ENCODE measurements at places on chromosomes 16 and 17.
A peak's percentile ranks its signal among the peaks of the same experiment; 100 is the strongest.

DNA sequence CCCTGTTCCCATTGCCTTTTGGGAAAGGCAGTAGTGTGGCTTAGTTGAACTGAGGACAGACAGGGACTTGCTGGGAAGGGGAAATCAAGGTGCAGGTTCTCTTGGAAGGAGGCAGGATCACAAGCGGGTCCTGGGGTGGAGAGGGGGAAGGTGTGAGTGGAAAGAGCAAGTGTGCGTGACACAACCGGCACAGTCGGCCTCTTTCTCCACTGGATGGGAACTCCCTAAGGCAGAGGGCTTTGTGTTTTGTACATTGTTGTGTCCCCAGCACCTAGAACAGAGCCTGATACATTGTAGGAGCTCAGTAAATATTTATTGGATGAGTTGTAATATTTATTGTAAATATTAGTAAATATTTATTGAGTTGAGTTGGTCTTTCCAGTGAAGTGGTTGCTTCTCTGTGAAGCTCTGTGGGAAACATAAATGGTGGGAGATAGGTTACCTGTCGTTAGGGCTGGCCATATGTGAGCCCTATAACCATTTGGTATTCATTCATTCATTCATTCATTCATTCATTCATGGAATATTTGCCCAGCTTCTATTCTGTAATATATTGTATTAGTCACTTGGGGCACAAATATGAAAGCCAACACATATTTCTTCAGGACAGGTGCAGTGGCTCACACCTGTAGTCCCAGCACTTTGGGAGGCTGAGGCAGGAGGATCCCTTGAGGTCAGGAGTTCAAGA, 34.0 kb downstream of the SMARCE1 start:
- DNase-seq: no peak

GRCh38 chr16:65781855-65782254, 584.6 kb upstream of the CDH5 start:
- no peak for DNase-seq

DNA sequence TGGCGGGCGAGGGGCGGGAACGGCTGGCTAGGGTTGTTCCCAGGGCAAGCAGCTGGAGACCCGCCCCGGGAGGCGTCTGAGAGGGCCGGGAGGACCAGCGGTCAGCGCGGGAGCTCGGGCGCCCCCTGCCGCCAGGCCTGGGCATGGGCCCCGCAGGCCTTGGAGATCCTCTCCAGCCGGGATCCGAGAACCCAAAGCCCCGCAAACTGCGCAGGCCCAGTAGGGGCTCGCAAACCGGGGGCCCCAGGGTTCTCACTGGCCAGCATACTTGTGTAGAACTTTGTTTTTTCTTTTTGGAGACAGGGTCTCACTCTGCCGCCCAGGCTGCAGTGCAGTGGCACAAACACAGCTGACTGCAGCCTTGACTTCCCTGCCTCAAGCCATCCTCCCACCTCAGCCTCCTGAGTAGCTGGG, 20.8 kb upstream of the ZNF423 start:
- peak; percentile 40 for DNase-seq

GRCh38 chr17:79976451-79976850, 59.2 kb downstream of the TBC1D16 start:
- DNase-seq: no peak

DNA sequence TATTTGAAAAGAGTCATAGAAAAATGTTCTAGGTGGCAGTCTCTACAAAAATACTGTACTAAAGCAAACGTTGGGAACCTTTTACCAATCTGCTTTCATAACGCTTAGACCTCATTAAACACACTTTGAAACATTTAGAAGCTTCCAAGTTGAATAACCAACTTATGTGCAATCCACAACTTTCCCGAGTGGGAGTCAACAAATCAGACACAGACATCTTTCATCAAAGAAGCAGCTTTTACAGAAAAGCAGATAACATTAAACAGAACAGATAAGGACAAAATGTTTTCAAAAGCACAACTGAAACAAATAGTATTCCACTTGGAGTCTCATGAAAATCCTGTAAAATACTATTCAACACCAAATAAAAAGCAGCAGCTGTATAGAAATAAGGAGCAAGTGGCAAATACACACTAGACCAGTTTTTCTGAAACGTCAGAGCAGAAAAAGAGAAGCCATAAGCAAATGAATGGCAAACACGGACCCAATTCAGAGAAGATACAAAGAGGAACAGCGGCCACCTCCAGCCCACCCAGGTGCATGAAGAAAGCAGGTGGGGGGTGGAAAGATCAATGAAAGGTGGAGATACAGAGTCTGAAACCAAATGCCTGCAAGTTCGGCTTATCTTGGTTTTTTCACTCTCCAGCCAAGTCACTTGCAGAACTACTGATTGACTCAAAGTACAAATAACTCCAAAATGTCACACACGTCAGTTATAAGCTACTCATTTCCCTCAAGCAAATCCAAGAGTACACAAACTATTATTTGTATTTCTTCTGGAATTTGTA, 18.4 kb upstream of the FBF1 start:
- no peak for DNase-seq

DNA sequence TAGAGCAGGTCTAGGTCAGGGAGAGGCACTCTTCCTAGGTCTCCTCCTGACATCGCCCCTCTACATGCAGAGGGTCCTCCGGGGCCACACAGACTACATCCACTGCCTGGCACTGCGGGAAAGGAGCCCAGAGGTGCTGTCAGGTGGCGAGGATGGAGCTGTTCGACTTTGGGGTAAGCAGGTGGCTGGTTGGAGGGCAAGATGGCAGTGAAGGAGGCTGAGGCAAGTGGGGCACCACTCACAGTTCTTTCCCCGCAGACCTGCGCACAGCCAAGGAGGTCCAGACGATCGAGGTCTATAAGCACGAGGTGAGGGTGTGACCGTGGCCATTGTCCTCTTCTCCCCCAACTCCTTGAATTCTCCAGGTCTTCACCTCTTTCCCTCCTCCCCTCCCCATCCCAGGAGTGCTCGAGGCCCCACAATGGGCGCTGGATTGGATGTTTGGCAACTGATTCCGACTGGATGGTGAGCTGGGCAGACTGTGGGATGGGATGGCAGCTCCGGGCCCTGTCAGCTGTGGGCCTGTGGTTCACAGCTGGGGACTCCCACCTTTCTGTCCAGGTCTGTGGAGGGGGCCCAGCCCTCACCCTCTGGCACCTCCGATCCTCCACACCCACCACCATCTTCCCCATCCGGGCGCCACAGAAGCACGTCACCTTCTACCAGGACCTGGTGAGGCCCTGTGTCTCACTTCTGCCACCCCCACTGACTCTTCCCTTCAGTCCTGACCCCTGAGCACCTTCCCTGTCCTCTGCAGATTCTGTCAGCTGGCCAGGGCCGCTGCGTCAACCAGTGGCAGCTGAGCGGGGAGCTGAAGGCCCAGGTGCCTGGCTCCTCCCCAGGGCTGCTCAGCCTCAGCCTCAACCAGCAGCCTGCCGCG, 3.0 kb downstream of the THOC6 start:
- no peak for DNase-seq

- DNase-seq: no peak
Observed at GRCh38 chr16:1670371-1670770, 7.7 kb upstream of the JPT2 start.

DNA sequence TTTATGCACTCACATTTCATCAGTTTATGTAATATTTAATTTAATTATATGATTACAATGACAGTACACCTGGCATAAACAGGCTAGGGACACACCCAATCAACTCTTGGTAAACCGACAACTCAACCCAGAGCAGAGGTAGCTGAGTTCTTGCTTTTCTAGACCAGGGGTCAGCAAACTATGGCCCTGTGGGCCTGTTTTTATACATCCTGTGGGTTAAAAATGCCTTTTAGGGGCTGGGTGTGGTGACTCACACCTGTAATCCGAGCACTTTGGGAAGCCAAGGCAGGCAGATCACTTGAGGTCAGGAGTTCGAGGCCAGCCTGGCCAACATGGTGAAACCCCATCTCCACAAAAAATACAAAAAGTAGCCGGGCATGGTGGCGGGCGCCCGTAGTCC, 99.2 kb upstream of the TMEM97 start:
- no peak for DNase-seq

DNA sequence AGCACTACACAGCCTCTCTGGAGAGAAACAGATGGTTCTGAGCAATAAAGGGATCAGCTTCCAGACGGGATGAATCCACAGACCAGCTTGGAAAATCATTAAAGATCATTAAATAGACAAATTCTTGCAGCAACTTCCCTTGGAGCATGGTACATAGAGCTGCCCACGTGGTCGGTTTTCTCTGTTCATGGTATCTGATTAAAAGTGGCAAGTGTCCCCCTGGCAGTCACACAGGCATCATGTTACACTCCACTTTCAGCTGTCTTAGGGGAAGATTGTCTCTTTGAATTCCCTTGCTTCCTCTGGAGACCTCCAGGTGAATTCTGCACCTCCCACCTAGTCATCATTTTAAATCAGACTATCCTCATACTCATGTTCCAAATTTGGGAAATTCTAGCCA, 92.2 kb upstream of the CACNG3 start:
- peak; percentile 40 for DNase-seq

- no peak for DNase-seq
Observed at GRCh38 chr16:68046106-68046505, 23.0 kb downstream of the DUS2 start.

- no peak for DNase-seq
Observed at GRCh38 chr17:32318071-32318470, 23.9 kb downstream of the C17orf75 start.

- peak; percentile 17 for DNase-seq
Observed at GRCh38 chr17:71168053-71168741, 952.6 kb upstream of the SOX9 start.

- no peak for DNase-seq
Observed at GRCh38 chr16:74501484-74502478, 80.5 kb upstream of the CLEC18B start.

DNA sequence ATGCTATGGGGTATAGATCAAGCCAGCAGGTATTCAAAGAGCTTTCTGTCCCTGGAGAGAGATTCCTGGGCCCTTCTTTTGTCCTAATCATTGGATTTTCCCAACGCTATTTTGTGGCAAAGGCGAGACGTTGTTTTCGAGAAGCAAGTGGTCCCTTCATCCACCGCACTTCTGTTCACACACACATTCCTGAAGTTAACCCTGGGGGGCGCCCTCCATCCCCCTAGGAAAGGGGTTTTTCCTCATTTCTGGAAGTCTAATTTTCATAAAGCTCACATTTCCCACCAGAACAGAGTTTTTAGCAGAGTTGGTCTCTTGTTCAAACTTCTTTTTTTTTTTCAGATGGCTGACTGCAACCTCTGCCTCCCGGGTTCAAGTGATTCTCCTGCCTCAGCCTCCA, 11.9 kb downstream of the SCGB1C2 start:
- no peak for DNase-seq

DNA sequence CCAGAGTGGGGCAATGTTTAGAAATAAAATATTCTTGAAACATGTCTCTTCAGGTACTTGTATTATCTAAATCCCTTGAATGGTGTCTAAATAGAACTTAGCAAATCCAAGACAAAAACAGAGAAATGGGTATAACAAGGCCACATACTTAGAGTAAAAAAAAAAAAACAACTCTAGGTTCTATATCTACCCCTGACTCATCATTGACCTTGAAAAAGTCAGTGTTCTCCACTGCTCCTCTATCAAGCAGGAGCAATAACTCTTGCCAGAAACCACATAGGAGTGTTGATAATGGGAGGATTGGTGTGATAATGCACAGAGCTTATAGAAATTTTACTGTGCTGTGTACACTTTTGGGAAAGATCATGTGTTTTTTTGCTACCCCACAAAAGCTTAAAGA, 296.6 kb upstream of the PMFBP1 start:
- no peak for DNase-seq

DNA sequence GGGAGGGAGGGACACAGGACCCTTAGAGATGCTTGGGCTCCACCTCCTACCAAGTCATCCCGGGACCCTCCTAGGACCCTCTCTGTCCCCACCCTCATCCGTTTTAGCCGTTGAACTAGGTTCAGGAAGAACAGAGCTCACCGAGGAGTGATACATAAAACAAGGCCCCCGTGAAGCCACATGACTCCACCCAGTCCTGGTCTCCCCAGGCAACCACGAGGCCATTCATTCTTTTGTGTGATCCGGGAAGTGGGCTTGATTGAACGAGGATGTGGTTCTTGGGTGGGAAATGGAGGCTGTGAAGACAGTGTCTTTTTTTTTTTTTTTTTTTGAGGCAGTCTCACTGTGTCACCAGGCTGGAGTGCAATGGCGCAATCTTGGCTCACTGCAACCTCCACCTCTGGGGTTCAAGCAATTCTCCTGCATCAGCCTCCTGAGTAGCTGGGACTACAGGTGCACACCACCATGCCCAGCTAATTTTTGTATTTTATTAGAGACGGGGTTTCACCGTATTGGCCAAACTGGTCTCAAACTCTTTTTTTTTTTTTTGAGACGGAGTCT, 14.8 kb downstream of the TRARG1 start:
- no peak for DNase-seq

DNA sequence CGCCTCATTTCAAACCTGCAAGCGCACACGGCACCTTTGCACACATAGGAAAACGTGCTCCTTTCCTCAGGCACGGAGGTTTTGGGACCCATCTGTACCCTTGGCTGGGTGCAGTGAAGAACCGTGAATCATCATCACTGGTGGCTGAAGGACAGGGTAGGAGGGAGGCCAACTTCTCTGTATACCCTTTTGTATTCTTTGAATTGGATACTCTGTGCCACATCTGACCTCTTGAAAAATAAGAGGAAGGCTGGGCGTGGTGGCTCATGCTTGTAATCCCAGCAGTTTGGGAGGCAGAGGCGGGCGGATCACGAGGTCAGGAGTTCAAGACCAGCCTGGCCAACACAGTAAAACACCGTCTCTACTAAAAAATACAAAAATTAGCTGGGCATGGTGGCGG, 11.7 kb downstream of the GPRC5B start:
- DNase-seq: no peak

GRCh38 chr17:59154721-59155438, at the start of gene SKA2:
Gene SKA2, minus strand, starts transcription at chr17:59155186. Its CDS starts 23 bp downstream, at chr17:59155163.
- no peak for DNase-seq

Data from SK-N-DZ (cell line).